A549 treated with dexamethasone at 1 μM for 4 hours (cell line): ENCODE measurements at places on chromosomes 3 and 15. TPM values are rescaled to one million over a fixed set of nuclear protein-coding genes. Genes with fewer than 3 reads are reported as not detected.

The SLC27A2 gene
- 28.1 to 40.4 TPM (median 38.5 TPM) in 5 replicates for total RNA-seq

The GOLGA8S gene
- 0.09 to 0.18 TPM (median 0.11 TPM) in 5 replicates for total RNA-seq

The CHST2 gene
- 0.80 to 1.3 TPM (median 1.1 TPM) in 5 replicates for total RNA-seq

The ITGA11 gene
- 2.8 to 8.3 TPM (median 5.2 TPM) in 5 replicates for total RNA-seq

The MB21D2 gene
- 4.9 to 6.0 TPM (median 5.4 TPM) in 5 replicates for total RNA-seq

The MKRN2OS gene
- not detected in 5 replicates for total RNA-seq

The PPP1R2 gene
- 11.0 to 18.7 TPM (median 18.6 TPM) in 5 replicates for total RNA-seq

The ZNF501 gene
- total RNA-seq, result 0.02 TPM in 1 of 5 replicates, not detected in the others

The KBTBD13 gene
- total RNA-seq, result not detected in 5 replicates

The SLC12A1 gene
- total RNA-seq, result not detected in 5 replicates

The SNRK gene
- total RNA-seq, result 4.2 to 5.6 TPM (median 5.0 TPM) in 5 replicates

The GXYLT2 gene
- 1.0 to 1.5 TPM (median 1.2 TPM) in 5 replicates for total RNA-seq

The CELSR3 gene
- total RNA-seq, result 2.7 to 4.4 TPM (median 4.2 TPM) in 5 replicates

The NRROS gene
- total RNA-seq, result 0.03 to 0.04 TPM (median 0.04 TPM) in 3 of 5 replicates, not detected in the others

The OIP5 gene
- total RNA-seq, result 11.3 to 12.7 TPM (median 12.1 TPM) in 5 replicates

The C2CD4A gene
- total RNA-seq, result 0.11 to 0.14 TPM (median 0.12 TPM) in 5 replicates

The CLDN18 gene
- total RNA-seq, result not detected in 5 replicates

The RLBP1 gene
- total RNA-seq, result not detected in 5 replicates

The ULK3 gene
- total RNA-seq, result 21.0 to 36.3 TPM (median 29.4 TPM) in 5 replicates

The SNTN gene
- not detected in 5 replicates for total RNA-seq

The OPA1 gene
- total RNA-seq, result 28.2 to 38.0 TPM (median 34.6 TPM) in 5 replicates

The LRRC31 gene
- not detected in 5 replicates for total RNA-seq

The DUOXA2 gene
- total RNA-seq, result not detected in 5 replicates

The CCDC33 gene
- 5.8 to 8.6 TPM (median 7.1 TPM) in 5 replicates for total RNA-seq

The NOX5 gene
- total RNA-seq, result 0.10 to 0.34 TPM (median 0.19 TPM) in 5 replicates

The ACTRT3 gene
- total RNA-seq, result 2.8 to 3.5 TPM (median 3.3 TPM) in 5 replicates

The ABI3BP gene
- total RNA-seq, result 0.97 to 2.7 TPM (median 1.4 TPM) in 5 replicates

The PLAAT1 gene
- total RNA-seq, result 0.09 to 0.16 TPM in 2 of 5 replicates, not detected in the others

The KNG1 gene
- total RNA-seq, result 0.07 TPM in 1 of 5 replicates, not detected in the others

The ACAD11 gene
- total RNA-seq, result 3.9 to 5.2 TPM (median 4.5 TPM) in 5 replicates

The ZBTB38 gene
- 69.1 to 117 TPM (median 109 TPM) in 5 replicates for total RNA-seq

The FSTL1 gene
- total RNA-seq, result 44.5 to 74.3 TPM (median 60.0 TPM) in 5 replicates

The GABRA5 gene
- 86.0 to 118 TPM (median 107 TPM) in 5 replicates for total RNA-seq

The CEP19 gene
- total RNA-seq, result 2.1 to 2.9 TPM (median 2.8 TPM) in 5 replicates

The INAFM2 gene
- total RNA-seq, result 6.2 to 8.2 TPM (median 7.0 TPM) in 5 replicates

The SEMA7A gene
- 0.98 to 1.3 TPM (median 1.1 TPM) in 5 replicates for total RNA-seq

The CTDSPL gene
- total RNA-seq, result 17.1 to 21.3 TPM (median 19.3 TPM) in 5 replicates

The CNTN4 gene
- not detected in 5 replicates for total RNA-seq

The CCDC54 gene
- not detected in 5 replicates for total RNA-seq

The SV2B gene
- 0.06 to 0.29 TPM (median 0.13 TPM) in 5 replicates for total RNA-seq

The DGKG gene
- total RNA-seq, result 5.8 to 9.2 TPM (median 7.2 TPM) in 5 replicates

The FGF7 gene
- total RNA-seq, result 0.07 TPM in 1 of 5 replicates, not detected in the others

The TM4SF1 gene
- total RNA-seq, result 839 to 1,636 TPM (median 1,052 TPM) in 5 replicates

The GOLGA8J gene
- total RNA-seq, result not detected in 5 replicates

The CFAP161 gene
- not detected in 5 replicates for total RNA-seq

The PTX3 gene
- total RNA-seq, result 0.91 to 1.2 TPM (median 1.0 TPM) in 5 replicates

The ZNF385D gene
- total RNA-seq, result not detected in 5 replicates

The MOBP gene
- total RNA-seq, result 0.03 to 0.15 TPM (median 0.08 TPM) in 5 replicates

The GRAMD2A gene
- total RNA-seq, result 0.07 to 0.27 TPM (median 0.16 TPM) in 5 replicates

The CIDEC gene
- total RNA-seq, result 75.0 to 96.1 TPM (median 82.6 TPM) in 5 replicates

The TMEM212 gene
- not detected in 5 replicates for total RNA-seq

The TIMP4 gene
- 10.6 to 13.2 TPM (median 11.0 TPM) in 5 replicates for total RNA-seq

The CCK gene
- 1.6 to 2.6 TPM (median 1.7 TPM) in 5 replicates for total RNA-seq

The CHST13 gene
- total RNA-seq, result 0.59 to 0.88 TPM (median 0.63 TPM) in 5 replicates

The PROS1 gene
- 9.9 to 13.9 TPM (median 12.0 TPM) in 5 replicates for total RNA-seq
